ENCODE measurements at places on chromosomes 5 and 9.

GRCh38 chr5:135950611-135951010 is 4.2 kb downstream of the LECT2 start:
- DNase-seq = peak; percentile 24

- no peak for DNase-seq
These were observed 12.1 kb downstream of the WWC1 start for GRCh38 chr5:168303393-168304025.

DNA sequence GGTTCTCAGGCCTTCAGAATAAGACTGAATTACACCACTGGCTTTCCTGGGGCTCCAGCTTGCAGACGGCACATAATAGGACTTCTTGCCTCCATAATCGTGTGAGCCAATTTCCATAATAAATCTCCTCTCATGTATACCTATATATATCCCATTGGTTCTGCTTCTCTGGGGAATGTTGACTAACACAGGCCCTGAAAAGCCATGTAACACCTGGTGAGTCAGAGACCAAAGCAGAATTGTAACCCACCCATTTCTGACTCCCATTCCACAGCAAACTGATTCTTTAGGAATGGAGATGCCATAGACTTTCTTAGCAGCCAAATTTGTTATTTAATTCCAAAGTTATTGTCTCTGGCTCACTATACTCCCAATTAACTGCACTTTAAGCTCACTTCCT is 85.4 kb upstream of the AGXT2 start:
- no peak for DNase-seq

GRCh38 chr9:87554976-87555375 is 57.3 kb downstream of the DAPK1 start:
- no peak for DNase-seq

DNA sequence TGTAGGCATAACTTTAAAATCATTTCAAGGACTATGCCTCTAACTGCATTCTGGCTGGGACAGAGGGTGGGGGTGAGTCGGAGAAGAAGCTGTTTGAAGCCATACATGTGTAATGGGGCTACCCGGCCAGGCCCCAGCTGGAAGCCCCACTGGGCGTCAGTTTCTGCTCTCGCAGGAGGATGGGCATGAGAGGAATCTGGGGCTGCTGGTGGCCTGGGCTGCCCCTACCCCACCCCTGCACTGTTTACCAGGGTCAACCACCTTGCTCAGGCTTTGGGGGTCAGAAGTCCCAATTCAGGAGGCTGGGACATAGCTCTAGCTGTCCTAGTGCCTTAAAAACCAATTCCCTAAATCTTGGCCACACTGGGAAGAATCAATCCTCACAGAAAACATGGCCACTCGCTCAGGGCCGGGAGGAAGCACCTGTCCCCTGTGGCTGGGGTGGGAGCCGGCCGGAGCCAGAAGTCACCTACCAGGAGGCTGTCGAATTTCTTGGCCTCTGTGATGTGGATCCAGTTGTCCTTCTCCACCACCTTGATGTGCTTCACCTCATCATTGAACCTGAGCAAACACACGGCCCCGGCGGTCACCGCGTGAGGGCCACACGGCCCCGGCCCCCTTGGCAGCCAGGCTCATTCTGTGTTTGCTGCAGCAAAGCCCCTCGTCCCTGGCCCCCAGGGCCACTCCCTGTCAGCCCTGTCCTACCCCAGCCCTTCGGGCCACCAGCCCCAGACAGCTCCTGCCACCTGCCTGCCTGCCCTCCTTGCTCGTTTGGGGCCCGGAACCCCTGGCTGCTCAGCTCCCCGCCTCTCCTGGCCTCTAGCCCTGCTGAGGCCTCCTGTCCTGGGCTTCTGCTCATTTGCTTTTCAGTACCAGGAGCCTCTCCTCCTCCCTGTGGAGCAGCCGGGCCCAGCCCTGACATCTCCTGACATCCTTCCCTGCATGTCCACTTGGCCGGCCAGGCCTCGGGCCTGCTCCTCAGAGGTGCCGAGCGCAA is 33.6 kb upstream of the SARDH start:
- DNase-seq = no peak

DNA sequence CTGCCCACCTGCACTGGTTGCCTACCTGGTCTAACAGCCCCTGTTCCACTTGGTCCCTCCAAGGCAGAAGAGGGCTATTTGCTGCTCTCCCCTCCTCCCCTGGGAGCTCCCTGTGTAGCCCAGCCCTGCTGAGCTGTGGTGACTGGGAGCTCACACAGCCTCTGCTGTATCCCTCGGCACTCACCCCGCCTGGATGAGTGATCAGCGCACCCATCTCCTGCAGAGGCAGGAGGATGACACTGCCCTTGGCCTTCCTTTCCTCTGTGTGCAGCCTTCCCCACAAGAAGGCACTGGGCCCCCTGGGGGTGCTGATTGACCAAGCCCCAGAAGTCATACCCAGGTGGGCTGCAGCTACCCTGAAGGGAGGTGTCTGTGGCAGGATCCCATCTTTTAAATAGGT is 134.2 kb downstream of the ADAMTS2 start:
- DNase-seq = no peak
